ENCODE measurements at places on chromosomes 16 and 17.

GRCh38 chr16:96935-97381 lies 18.9 kb downstream of the MPG start:
- no peak overlapping the region for H3K27ac ChIP-seq
- H3K36me3 ChIP-seq, result peaks cover 9% of the 10 kb centered on the region
- peaks cover 5% of the 10 kb centered on the region for H3K4me1 ChIP-seq
- no peaks in the 10 kb centered on the region for H3K27me3 ChIP-seq

GRCh38 chr16:31435341-31436220 lies 7.0 kb downstream of the ZNF843 start:
- no peaks in the 10 kb centered on the region for H3K27me3 ChIP-seq
- no peak for DNase-seq
- peaks cover 20% of the 10 kb centered on the region for H3K4me1 ChIP-seq
- no peak overlapping the region for H3K4me3 ChIP-seq

DNA sequence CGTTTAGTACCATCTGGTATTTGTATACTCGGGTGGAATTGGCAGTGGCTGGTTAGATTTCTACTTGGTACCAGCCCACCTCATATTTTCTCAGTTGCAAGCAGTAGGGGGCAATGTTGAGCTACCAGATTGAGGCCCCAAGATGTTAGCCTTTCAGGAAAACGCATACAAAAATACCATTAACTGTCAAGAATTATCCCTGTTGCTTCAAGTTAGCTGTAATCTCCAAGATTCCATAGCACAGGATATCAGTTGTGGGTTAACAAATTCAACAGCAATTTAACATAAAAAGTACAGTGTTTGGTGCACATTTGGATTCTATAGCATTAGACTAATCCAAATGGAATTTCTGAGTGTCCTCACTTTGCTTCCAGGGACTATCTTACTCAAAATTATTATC lies 188.2 kb downstream of the FTO start:
- peak overlapping the region; percentile 14 for H3K4me3 ChIP-seq
- no peaks in the 10 kb centered on the region for H3K27me3 ChIP-seq
- peak overlapping the region; percentile 59 for H3K27ac ChIP-seq
- H3K36me3 ChIP-seq, result peaks cover 9% of the 10 kb centered on the region

DNA sequence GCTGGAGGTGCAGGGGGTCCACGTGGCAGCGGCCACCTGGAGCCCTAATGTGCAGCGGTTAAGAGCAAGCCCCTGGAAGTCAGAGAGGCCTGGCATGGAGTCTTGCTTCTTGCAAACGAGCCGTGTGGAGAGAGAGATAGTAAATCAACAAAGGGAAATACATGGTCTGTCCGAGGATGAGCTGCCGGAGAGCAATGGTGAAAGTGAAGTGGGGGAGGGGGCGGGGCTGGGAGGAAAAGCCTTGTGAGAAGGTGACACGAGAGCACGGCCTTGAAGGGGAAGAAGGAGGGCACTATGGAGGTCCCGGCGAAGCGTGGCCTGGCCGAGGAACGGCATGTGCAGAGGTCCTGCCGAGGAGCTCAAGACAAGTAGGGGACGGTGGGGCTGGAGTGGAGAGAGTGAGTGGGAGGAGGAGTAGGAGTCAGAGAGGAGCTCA lies 6.0 kb upstream of the SERPINF1 start:
- H3K4me1 ChIP-seq, result peaks cover 1% of the 10 kb centered on the region
- no peak for DNase-seq
- no peaks in the 10 kb centered on the region for H3K36me3 ChIP-seq
- H3K4me3 ChIP-seq, result no peak overlapping the region
- peaks cover 8% of the 10 kb centered on the region for H3K27me3 ChIP-seq
- no peak overlapping the region for H3K27ac ChIP-seq

- no peaks in the 10 kb centered on the region for H3K27me3 ChIP-seq
- no peak for DNase-seq
- H3K4me1 ChIP-seq, result peaks cover 83% of the 10 kb centered on the region
- peaks cover 60% of the 10 kb centered on the region for H3K36me3 ChIP-seq
Observed at GRCh38 chr17:66310528-66311148, 8.2 kb downstream of the PRKCA start.

GRCh38 chr16:30715750-30716445 lies 16.9 kb downstream of the SRCAP start:
- H3K27ac ChIP-seq, result peak overlapping the region; percentile 96
- H3K4me1 ChIP-seq, result peaks cover 35% of the 10 kb centered on the region
- DNase-seq, result peak; percentile 58
- H3K27me3 ChIP-seq, result no peaks in the 10 kb centered on the region
- H3K4me3 ChIP-seq, result peak overlapping the region; percentile 52

DNA sequence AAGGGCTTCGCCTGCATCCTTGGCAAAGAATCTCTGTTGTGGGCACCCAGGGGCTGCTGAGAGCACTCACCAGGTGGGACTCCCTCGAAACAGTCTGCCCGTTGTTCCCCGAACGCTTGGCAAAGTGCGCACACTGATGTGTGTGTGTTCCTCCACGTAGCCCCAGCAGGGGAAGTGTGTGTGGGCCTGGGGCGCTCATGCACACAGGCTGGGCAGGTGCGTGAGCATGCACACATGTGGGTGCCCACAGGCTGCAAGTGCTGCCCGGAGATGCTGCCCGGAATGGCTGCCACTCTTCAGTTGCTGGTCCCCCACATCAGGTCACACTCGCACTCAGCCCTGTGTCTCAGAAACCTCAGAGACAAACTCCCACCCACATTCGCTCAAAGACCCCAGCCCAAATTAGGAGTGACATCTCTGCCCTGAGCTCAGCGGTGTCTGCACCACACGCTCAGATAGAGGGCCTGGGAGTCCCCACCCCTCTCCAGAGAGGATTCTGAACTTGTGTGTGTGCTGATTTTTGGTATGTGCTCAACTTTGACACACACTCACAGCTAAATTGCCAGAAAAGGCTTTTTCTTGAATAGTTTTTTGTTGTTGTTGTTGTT lies 119.4 kb downstream of the MGAT5B start:
- no peaks in the 10 kb centered on the region for H3K27me3 ChIP-seq
- H3K4me3 ChIP-seq, result no peak overlapping the region
- H3K36me3 ChIP-seq, result no peaks in the 10 kb centered on the region
- peaks cover 7% of the 10 kb centered on the region for H3K4me1 ChIP-seq
- H3K27ac ChIP-seq, result no peak overlapping the region
- no peak for DNase-seq

GRCh38 chr16:828891-829290 lies 28.4 kb upstream of the GNG13 start:
- H3K36me3 ChIP-seq, result no peaks in the 10 kb centered on the region
- H3K27ac ChIP-seq, result no peak overlapping the region
- no peaks in the 10 kb centered on the region for H3K27me3 ChIP-seq
- H3K4me3 ChIP-seq, result no peak overlapping the region

DNA sequence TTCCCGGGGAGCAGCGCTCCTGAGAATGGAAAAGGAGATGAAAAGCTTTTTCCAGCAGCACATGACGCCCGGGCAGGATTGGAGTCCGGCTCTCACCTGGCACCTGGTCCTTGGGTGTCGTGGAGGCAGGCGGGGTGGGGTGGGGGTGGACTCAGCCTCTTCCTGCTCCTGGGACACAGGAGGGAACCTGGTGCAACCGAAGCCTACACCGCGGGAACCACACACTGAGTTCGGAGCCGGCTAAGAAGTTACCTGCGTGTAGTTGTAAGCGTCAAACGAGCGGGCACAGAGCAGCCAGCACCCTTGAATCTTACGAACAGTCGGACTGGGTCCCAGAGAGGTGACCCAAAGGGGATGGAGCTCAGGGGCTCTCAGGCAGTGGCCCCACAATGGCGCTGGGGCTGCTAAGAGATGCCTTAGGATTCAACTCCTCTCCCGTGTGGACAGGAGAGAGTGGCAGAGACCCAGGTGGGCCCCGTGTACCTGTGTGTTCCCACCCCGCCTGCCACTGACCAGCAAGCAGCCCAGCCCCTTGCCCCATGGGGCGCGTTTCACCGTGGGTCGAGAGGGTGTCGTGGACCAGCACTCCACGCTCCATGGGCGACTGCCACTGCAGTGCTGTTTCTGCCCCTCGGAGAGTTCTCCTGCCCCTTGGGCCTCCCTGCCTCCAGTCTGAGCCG lies 105.8 kb upstream of the METRNL start:
- DNase-seq, result no peak
- no peaks in the 10 kb centered on the region for H3K36me3 ChIP-seq
- H3K27ac ChIP-seq, result no peak overlapping the region
- no peak overlapping the region for H3K4me3 ChIP-seq

DNA sequence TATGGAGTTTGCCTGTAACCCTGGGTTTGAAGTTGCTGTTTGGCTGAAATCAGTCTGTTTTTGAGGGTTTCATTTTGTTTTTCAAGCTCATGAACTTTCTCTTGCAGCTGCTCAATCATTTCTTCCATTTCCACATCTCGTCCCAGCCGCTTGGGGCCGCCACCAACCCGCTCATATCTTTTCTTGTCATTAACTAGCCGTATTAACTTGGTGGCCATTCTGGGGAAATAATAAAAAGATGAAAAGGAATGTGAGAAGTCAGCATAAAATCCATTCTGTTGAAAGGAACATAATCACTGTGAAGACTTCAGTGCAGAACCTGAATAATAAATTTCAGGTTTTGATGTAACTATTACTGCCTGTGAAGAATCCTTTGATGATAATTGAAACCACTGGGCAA lies 11.5 kb downstream of the RPGRIP1L start:
- H3K4me3 ChIP-seq, result no peak overlapping the region
- no peaks in the 10 kb centered on the region for H3K27me3 ChIP-seq
- H3K27ac ChIP-seq, result no peak overlapping the region
- DNase-seq, result no peak
- no peaks in the 10 kb centered on the region for H3K4me1 ChIP-seq

DNA sequence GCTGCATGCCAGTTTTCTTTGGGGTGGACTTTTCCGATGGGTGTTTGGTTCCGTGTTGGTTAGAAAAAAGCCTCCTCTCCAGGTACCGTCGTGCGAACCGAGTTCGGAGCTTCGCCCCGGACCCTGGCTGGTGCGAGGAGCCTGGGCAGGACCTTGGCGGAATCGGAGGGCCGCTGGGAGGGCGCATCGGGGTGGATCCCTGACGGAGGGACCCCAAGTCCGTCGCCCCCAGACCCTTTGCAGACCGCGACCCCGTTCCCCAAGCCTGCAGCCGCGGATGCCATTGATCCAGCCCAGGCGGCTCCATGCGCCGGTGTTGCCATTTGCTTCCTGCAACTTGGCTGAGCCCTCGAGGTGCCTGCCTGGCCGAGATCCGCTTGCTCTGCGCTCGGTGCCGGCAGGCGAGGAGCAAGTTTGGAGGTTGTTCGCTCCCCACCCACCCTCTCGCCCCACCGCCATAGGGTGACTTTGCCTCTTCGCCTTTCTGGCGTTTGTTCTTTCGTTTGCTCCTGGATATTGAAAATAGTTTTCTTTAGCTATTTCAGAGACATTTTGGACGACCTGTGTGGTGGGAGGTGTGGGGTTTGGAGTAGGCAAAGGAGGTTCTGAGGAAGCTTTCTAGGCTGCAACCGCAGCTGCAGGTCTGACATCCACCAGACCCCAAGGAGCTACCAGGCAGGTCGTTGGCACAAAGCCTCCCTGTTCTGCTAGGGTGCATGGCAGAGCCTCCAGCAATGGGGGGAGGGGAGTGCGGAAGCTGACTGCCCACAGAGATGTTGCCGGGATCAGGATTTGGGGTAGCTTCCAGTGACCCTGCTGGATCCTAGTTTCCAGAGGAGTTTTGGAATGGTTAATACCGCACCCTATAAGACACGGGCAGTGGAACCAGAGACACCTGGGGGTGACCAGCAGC lies 58.2 kb downstream of the RAP1GAP2 start:
- H3K27ac ChIP-seq, result no peak overlapping the region
- peak; percentile 19 for DNase-seq
- peaks cover 4% of the 10 kb centered on the region for H3K36me3 ChIP-seq
- H3K27me3 ChIP-seq, result peaks cover 36% of the 10 kb centered on the region

GRCh38 chr16:79595931-79596450 lies 4.5 kb downstream of the MAF start:
- H3K36me3 ChIP-seq, result peaks cover 83% of the 10 kb centered on the region
- H3K4me1 ChIP-seq, result peaks cover 39% of the 10 kb centered on the region
- no peak for DNase-seq

DNA sequence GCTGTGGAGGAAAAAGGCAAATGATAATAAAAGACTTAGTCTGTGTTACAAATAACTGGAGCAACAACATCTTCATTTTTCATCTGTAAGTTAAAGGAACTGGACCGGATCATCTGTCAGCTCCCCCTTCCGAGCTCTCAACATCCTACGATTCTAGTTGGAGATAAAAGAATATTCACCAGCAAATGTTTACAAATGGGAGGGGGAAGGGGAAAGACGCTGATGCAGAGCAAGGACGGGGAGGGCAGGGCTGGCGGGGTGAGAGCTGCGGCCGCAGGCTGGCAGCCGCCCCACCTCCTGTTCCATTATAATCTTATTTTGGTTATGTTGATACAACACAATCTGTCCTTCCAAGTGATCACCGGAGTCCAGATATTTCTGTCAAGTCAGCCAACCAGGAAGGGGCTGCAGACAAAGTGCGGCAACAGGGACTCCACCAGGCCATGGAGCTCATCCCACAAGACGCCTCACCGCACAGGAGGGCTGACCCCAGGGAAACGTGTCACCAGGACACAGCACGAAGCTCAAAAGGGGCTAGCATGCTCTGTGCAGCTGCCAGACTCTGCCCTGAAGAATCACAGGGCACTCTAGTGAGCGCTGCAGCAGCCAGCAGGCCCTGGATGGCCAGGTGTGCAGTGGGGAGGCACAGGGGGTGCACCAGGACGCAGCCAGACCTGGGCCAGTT lies 19.7 kb downstream of the FBXO31 start:
- peak overlapping the region; percentile 66 for H3K27ac ChIP-seq
- DNase-seq, result no peak

- H3K36me3 ChIP-seq, result no peaks in the 10 kb centered on the region
- peaks cover 30% of the 10 kb centered on the region for H3K27me3 ChIP-seq
- H3K27ac ChIP-seq, result no peak overlapping the region
- no peak overlapping the region for H3K4me3 ChIP-seq
- no peak for DNase-seq
- no peaks in the 10 kb centered on the region for H3K4me1 ChIP-seq
Observed at GRCh38 chr17:74918906-74919305, 4.1 kb downstream of the USH1G start.

DNA sequence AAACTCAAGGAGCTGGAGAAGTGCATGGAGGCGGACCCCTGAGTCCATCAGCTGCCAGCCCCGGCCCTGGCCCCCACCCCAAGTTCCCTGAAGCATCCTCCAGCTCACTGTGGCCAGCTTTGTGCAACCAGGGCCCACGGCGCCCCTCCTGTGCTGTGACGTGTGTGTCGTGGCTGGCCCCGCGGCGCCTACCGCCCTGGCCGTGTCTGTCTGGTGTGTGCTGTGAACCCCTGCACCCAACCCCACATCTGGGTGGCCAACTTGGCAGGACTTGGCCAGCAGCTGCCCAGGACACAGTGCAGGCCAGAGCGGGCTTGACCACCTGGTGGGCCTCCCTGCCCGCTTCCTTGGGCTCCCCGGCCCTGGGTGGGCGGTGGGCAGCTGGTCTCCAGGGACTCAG lies 3.2 kb downstream of the TSR3 start:
- H3K27ac ChIP-seq, result no peak overlapping the region
- no peak overlapping the region for H3K4me3 ChIP-seq
- DNase-seq, result no peak
- no peaks in the 10 kb centered on the region for H3K27me3 ChIP-seq

- no peak overlapping the region for H3K27ac ChIP-seq
- no peaks in the 10 kb centered on the region for H3K27me3 ChIP-seq
- H3K4me3 ChIP-seq, result no peak overlapping the region
- no peaks in the 10 kb centered on the region for H3K36me3 ChIP-seq
Observed at GRCh38 chr16:85995541-85996423, 96.8 kb downstream of the IRF8 start.

GRCh38 chr17:29909236-29910003 lies 20.6 kb downstream of the SSH2 start:
- H3K27me3 ChIP-seq, result no peaks in the 10 kb centered on the region
- H3K4me1 ChIP-seq, result peaks cover 12% of the 10 kb centered on the region
- DNase-seq, result no peak
- H3K27ac ChIP-seq, result no peak overlapping the region
- H3K36me3 ChIP-seq, result peaks cover 24% of the 10 kb centered on the region

GRCh38 chr17:43406676-43407645 lies 8.2 kb downstream of the ARL4D start:
- H3K36me3 ChIP-seq, result no peaks in the 10 kb centered on the region
- H3K27ac ChIP-seq, result no peak overlapping the region
- H3K4me1 ChIP-seq, result peaks cover 4% of the 10 kb centered on the region
- H3K4me3 ChIP-seq, result no peak overlapping the region
- DNase-seq, result no peak
- peaks cover 10% of the 10 kb centered on the region for H3K27me3 ChIP-seq

All from activated CD4-positive, alpha-beta memory T cell treated with anti-CD3 and anti-CD28 coated beads, Interleukin-2, amount 10 ng/mL, durations not matched to agents 7 days and 5 days (primary cell).